Hematopoietic multipotent progenitor cell (in vitro differentiated cells): ENCODE measurements at places on chromosomes 6 and 20.
A peak's percentile ranks its signal among the peaks of the same experiment; 100 is the strongest.

DNA sequence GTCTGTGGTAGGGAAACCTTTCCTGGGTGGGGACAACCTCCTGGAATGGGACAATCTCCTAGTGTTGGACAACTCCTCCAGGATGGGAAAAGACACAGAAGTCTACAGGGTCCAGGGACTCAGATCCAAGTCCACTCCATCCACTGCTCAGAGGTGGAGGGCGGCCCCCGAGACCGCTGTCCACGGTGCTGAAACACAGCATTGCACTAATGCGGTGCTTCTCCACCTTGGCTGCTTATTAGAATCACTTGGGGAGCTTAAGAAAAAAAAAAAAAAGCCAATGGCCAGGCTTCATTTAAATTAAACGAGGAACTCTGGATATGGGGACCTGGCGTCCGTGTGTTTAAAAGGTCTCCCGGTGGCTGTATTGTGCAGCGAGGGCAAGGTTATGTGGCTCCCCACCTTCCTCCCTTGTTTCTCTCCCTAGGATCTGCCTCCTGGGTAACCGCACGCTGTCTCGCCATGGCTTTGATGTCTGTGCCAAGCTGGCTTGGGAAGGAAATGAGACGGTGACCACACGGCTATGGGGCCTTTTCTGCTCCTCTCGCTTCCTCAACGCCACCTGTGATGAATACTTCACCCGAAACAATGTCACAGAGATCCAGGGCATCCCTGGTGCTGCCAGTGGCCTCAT, 12.0 kb downstream of the SLC12A5 start:
- peak; percentile 73 for DNase-seq

DNA sequence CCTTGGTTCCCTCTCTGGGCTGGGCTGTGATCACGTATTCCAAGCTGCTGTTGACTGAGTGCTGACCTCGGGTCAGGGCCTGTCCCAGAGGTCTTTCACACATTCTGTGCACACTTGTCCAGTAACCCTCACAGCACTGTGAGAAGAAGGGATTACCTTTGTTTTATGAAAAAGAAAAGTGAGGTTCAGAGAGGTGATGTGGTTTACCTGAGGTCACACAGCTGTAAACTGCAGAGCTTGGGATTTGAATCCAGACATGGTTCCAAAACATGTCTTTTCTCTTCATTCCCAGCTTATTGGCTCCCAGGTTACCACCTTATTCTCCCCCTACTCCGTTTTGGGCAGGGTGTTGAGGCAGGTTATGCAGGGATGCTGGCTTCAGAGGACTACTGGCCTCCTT, 28.4 kb upstream of the CDH22 start:
- no peak for DNase-seq

- DNase-seq, result no peak
These were observed 10.0 kb upstream of the PACSIN1 start for GRCh38 chr6:34455831-34456230.

- DNase-seq, result no peak
These were observed 233.1 kb downstream of the PKHD1 start for GRCh38 chr6:51854347-51854746.

DNA sequence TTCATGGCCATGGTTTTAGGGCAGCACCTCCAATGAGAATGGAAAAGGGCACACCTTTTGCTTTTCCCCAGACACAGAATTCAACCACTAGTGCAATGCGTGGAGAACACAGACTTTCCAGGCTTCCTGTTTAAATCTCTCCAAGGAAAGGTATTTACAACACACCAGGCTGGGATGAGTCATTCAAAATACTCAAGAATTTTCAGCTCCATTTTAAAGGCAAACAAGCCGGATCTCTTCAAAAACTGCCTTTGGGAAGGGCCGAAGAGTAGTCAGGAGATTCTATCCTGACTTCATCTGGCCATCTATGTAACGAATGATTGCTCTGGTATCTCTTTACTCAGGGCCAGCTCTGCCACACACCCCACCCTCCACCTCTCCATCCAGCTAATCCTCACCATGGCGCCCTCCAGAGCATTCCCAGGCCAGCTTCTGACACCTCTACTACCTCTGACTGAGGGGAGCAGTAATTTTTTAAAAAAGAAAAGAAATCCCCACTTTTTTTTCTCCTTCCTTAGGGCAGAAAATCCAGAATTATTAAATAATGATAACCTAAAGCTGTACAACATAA, 254.6 kb downstream of the LY86 start:
- DNase-seq, result no peak

DNA sequence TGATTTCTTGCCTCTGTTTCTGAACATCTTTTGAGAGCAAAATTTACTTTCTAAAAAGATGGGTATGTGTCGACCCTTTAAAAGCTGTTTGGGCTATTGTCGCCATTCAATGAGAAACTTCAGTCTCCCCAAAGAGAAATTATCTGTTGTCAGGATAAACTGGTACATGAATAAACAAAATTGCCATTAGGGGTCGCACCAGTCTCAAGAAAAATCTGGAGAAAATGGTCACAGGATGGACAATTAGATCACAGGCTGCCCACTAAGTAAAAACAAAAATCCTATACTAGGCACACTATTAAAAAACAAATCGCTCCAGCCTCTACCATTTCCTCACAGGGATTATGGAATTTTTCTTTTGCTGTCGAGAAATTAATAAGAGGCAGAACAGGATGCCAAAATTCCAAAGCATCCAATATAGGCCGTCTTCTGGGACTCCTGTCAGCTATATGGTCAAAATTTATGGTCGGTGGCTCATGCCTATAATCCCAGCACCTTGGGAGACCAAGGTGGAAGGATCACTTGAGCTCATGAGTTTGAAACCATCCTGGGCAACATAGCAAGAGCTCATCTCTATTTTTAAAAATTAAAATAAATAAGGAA, 5.5 kb upstream of the HLA-E start:
- DNase-seq, result peak; percentile 81

DNA sequence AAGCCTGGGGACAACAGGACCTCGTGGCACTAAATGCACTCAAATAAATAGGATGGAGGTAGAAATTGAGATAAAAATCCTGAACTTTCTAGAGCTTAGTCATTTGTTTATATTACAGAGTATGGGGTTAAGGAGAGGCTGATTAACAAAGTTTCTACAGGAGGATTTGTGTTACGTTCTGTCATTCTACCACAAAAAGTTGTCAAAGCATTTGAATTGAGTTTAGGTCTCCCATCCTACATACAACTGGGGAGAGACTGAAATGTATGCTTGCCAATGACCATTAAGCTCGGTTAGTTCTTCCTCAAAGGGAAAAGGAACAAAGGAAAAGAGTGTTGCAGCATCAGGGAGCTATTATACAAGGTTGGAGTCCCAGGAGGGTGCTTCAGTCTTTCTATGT, 597.9 kb downstream of the COL12A1 start:
- DNase-seq, result no peak

- DNase-seq, result no peak
These were observed 183.4 kb downstream of the WDR27 start for GRCh38 chr6:169518451-169518850.

DNA sequence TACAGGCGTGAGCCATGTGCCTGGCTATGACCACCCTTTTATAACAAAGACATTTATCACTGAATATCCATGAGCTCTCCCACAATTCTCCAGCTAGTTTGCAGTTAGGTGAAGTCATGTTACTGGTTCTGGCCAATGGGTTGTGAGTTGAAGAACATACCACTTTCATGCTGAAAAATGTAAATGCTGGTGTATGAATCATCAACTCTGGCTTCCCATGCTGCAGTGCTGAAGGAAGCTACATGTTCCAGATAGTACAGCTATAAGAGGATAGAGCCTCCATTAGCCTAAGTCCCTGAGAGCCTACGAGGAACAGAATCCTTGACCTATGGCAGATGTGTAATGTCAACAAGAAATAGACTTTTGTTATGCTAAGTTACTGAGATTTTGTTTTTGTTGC, 180.4 kb downstream of the BTBD9 start:
- DNase-seq, result no peak

DNA sequence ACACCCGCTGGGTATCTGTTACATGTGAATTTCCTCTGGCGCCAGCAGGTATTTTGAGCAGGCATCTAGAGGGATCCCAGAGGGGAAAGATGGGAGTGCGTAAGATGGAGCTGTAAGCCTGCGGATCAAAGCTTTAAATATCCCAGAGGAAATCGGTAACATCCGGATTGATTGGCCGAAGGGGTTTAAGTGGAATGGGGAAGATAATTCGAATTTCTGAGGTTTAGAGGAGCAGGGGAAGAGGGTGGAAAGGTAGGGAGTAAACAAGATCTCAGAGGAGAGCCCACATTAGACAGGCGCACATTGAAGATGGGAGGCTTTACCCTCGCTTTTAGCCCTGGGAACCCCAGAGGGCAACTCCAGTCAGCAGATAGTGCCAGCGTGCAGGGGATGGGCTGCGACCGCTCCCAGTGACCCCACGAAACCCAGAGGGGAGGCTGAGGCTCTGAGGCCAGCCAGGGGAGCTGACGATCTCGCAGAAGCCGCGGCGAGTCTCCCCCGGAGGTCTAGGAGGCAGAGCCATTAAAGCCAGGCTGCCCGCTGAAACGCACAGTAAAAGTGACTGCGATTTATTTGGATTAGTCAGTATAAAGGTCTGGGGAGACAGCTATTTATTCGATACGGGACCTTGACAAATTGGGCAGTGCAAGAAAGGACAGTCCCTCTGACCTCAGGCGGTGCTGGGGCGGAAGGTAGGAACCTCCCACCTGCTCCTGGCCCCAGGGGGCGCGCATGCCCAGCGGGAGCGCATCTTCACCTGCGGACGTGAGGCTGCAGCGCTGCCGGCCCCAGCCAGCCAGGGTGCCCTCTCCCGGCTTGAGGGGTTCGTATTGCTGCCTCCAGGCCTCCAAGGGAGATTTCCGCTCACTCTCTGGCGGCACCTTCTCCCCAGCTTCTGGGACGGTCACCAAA, 34.3 kb upstream of the TCF21 start:
- no peak for DNase-seq

- no peak for DNase-seq
These were observed 29.8 kb downstream of the TGM2 start for GRCh38 chr20:38135271-38135650.

- DNase-seq, result no peak
These were observed 1038.4 kb downstream of the EPHA7 start for GRCh38 chr6:92380803-92381601.

DNA sequence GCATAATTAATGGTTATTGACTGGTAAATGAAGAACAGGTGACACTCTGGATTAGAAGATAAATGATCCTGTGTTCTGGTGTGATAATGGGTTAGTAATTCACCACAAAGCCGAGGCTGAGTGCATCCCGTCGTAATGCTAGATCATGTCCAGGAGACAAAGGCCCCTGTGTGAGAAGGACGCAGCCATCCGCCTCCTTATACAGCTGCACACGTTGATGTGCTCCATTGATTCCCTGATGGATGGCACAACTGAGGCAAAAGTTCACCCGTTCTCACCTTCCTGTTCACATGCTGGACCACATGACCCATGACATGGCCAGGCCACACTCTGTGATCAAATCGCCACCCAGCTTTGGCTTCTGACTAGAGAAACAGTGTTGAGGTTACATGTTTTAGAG, 136.1 kb downstream of the FOXC1 start:
- no peak for DNase-seq

DNA sequence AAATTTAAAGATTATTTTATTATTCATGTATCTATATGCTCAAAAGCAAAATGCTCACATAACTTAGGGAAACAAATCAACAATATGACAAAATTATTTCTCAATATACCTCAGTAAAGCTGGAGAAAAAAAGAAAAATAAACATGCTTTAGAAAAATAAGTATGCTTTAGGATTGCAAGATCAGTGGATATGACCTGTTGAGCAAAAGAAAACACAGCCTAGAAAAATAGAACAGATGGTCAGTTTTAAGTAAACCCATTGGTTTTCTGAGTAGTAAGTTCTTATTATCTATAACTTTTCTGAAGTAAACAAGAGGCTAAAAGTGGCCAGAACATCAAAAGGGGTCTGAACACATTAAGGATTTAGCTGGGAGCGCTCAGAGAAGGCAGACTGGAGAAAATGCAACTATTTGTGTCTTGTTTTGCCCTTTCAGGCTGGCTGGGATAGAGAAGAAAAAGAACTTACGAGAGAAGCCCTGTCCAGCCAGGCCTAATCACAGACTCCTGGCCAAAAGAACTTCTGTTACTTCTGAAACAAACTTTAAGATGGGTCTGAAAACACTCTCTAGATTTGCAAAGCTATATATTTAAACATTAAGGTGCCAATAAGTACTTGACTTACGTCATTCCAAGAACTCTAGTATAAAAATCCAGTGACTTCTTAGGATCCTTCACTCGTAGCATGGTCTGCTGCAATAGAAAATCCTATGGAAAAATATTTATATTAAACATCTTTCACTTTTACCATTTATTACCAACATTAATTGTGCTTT, 16.5 kb downstream of the GLO1 start:
- no peak for DNase-seq

DNA sequence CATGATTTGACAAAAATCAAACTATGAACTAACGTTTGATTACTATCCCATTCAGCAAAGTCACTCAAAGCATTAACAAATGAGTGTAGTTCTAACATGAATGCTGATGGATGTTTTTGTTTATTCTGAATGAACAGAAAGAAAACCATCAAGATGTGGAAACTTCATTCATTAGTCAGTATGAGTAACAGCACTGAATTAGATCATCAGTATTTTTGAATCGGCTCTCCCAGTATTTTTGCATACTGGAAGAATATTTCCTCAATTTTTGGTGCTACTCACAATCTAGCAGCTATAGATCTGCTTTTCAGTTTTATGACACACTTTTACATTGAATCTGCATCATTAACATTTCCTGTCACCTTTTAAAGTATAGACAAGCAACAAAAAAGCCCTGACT, 63.8 kb upstream of the CD83 start:
- DNase-seq, result no peak

DNA sequence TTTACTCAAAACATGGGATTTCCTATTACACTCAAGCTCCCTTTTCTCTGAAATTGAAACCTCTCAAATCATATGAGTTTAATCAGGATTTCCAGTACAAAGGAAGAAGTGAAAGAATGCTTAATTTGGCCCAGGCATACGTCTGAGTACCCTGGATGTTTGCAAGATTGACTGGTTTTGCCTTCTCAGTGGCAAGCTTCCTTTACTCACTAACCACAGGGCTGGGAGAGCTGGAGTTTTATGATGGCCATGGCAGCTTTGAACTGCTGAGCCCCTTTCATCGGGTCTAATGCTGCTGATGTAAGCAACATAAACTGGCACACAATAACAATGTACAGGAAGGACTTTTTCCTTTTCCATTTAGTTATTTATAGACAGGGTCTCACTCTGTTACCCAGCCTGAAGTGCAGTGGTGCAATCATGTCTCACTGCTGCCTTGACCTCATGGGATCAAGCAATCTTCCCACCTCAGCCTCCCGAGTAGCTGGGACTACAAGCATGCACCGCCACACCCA, 194.8 kb downstream of the SLC35F1 start:
- DNase-seq, result no peak

DNA sequence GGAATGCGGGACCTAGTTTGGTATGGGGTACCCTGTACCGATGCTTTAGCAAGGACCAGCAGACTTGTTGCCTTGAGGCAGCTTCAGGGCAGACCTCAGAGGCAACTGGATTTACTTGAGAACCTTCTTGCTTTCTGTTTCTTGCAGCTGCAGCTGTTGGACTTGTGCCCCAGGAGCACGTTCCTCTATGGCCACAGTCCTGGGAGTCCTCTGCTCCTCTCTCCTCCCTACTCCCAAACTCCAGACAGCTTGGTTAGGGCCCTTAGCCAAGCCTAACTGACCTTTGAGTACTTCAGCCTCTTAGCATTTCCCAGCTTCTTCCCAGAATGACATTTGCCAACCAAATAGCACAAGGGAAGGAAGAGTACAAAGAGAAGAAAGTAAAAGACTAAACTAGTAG, 34.7 kb downstream of the GHRH start:
- DNase-seq, result no peak

- DNase-seq, result no peak
These were observed 114.7 kb downstream of the ANKRD60 start for GRCh38 chr20:58113716-58114115.

- DNase-seq, result no peak
These were observed 9.6 kb downstream of the GMEB2 start for GRCh38 chr20:63617092-63617875.
